Stimulated activated memory B cell treated with anti-CD40 and anti-IgM and Interleukin-4, amounts not matched to agents 10 μg/mL and 1 μg/mL and 100 μg/mL, for 72 hours (primary cell): ENCODE measurements at places on chromosomes 4 and X.
A peak's percentile ranks its signal among the peaks of the same experiment; 100 is the strongest.

GRCh38 chr4:1008840-1009541 lies 2.4 kb upstream of the FGFRL1 start:
- H3K27me3 ChIP-seq, result peaks cover 55% of the 10 kb centered on the region
- ATAC-seq, result peak; percentile 2
- no peak overlapping the region for H3K27ac ChIP-seq
- H3K36me3 ChIP-seq, result no peaks in the 10 kb centered on the region

GRCh38 chr4:13654162-13654797 lies 26.8 kb upstream of the BOD1L1 start:
- H3K4me1 ChIP-seq, result peaks cover 21% of the 10 kb centered on the region
- H3K27ac ChIP-seq, result no peak overlapping the region
- ATAC-seq, result peak; percentile 92

GRCh38 chr4:52069571-52069970 lies 18.5 kb downstream of the SPATA18 start:
- H3K4me1 ChIP-seq, result no peaks in the 10 kb centered on the region
- no peak overlapping the region for H3K4me3 ChIP-seq
- no peak for ATAC-seq
- no peaks in the 10 kb centered on the region for H3K36me3 ChIP-seq

GRCh38 chr4:114209584-114209983 lies 230.1 kb upstream of the ARSJ start:
- H3K4me3 ChIP-seq, result no peak overlapping the region
- H3K36me3 ChIP-seq, result no peaks in the 10 kb centered on the region
- H3K27me3 ChIP-seq, result no peaks in the 10 kb centered on the region
- no peak overlapping the region for H3K27ac ChIP-seq
- ATAC-seq, result no peak
- H3K4me1 ChIP-seq, result no peaks in the 10 kb centered on the region

DNA sequence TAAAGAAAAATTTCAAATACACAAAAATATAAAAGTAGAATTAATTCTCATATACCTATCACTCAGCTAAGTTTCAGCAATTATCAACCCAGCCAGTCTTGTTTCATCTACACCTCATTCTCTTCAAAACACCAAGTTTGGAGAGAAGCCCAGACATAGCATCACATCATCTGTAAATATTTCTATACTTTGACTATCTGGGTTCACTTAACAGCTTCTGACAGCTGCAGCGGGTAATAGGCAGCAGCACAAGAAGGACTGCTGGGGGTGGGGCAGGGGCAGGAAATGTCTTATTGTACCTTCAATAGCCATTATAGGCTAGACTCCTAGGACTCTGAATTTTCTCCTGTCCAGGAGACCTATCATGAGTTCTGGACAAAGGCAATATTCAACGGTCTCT lies 54.1 kb downstream of the PHF8 start:
- peaks cover 41% of the 10 kb centered on the region for H3K36me3 ChIP-seq
- H3K27ac ChIP-seq, result no peak overlapping the region
- ATAC-seq, result no peak
- H3K4me3 ChIP-seq, result no peak overlapping the region
- no peaks in the 10 kb centered on the region for H3K4me1 ChIP-seq

GRCh38 chr4:8310306-8310705 lies 40.8 kb downstream of the HTRA3 start:
- no peak for ATAC-seq
- H3K4me3 ChIP-seq, result no peak overlapping the region
- no peaks in the 10 kb centered on the region for H3K36me3 ChIP-seq
- H3K27ac ChIP-seq, result no peak overlapping the region

GRCh38 chrX:48854898-48855297 lies 19.5 kb upstream of the PCSK1N start:
- no peak overlapping the region for H3K27ac ChIP-seq
- no peaks in the 10 kb centered on the region for H3K36me3 ChIP-seq
- H3K4me1 ChIP-seq, result peaks cover 8% of the 10 kb centered on the region

DNA sequence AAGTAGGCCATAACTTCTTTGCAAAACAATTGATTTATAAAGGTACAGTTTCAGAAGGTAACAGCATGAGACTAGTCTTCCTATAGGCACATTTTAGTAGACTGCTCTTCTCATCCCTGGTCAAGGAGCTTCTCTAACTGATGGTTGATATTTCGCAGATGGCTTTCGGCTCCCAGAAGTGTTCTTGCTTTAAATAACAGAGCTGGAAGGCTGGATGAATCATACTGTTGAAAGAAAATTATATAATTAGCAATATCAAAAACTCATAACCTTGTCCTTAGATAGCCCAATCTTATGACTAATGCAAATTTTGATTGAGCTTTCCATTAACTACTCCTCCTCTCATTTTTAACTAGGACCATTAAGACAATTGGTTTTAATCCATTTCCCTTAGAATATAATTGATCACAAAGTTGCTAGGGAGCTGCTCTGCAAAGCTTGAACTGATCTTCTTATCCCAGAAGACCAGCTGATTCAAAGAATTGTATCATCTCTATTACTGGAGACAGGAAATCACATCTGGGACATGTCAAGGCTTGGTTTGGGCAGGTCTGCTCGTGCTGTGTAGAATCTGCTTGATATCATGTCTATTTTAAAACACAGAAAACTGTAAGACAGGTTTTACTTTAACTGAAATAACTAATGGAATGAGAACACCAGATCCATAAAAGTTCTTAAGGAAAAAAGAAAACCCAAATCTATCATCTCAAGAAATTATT lies 38.6 kb downstream of the CENPU start:
- no peaks in the 10 kb centered on the region for H3K27me3 ChIP-seq
- no peaks in the 10 kb centered on the region for H3K4me1 ChIP-seq
- no peak for ATAC-seq
- H3K27ac ChIP-seq, result no peak overlapping the region
- H3K4me3 ChIP-seq, result no peak overlapping the region
- H3K36me3 ChIP-seq, result peaks cover 21% of the 10 kb centered on the region

GRCh38 chrX:47458528-47458927 lies 24.5 kb downstream of the ZNF41 start:
- peaks cover 67% of the 10 kb centered on the region for H3K36me3 ChIP-seq
- no peaks in the 10 kb centered on the region for H3K27me3 ChIP-seq
- peaks cover 9% of the 10 kb centered on the region for H3K4me1 ChIP-seq
- H3K27ac ChIP-seq, result no peak overlapping the region

DNA sequence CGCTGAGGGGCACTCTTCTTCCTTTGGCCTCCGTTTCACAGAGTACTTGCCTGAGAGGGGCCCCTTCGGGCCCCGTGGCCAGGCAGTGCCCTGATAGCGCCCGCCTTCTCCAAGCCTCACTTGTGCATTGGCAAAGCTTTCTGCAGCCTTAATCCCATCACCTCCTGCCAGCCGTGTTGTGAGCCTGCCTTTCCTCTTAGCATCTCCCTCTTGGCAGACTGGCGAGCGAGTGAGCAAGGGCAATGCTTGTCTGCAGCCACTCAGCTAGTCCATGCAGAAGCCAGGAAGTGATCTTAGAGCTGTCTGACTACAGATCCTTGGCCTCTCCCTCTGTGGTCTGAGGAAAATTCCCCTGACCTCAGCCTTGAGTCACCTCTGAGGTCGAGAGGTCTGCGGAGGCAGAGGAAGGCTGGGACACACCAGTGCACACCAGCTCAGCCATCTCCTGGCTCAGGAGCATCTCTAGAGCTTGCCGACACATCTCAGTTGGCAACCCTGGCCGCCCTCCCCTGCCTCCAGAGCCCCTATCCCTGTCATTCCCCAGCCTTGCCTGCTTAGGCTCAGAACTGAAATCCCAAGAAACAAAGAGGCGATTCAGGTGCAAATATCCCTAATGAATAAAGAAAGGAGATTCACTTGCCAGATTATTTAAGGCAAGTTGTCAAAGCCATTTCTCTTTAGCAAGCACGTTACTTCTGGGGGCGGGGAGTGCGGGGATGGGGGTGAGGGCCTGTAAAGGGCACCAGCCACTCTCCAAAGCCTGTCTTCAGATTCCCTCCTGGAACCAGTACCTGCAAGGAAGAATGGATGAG lies 143.5 kb upstream of the MAMLD1 start:
- peak; percentile 64 for ATAC-seq
- no peak overlapping the region for H3K27ac ChIP-seq
- H3K4me3 ChIP-seq, result no peak overlapping the region
- H3K36me3 ChIP-seq, result no peaks in the 10 kb centered on the region

GRCh38 chr4:38333219-38333618 lies 330.8 kb upstream of the KLF3 start:
- no peak overlapping the region for H3K4me3 ChIP-seq
- H3K36me3 ChIP-seq, result peaks cover 8% of the 10 kb centered on the region
- ATAC-seq, result no peak
- peaks cover 16% of the 10 kb centered on the region for H3K4me1 ChIP-seq
- H3K27ac ChIP-seq, result no peak overlapping the region
- peaks cover 28% of the 10 kb centered on the region for H3K27me3 ChIP-seq

GRCh38 chrX:13397878-13398818 lies 78.3 kb upstream of the ATXN3L start:
- no peak overlapping the region for H3K27ac ChIP-seq
- H3K4me1 ChIP-seq, result peaks cover 12% of the 10 kb centered on the region
- ATAC-seq, result no peak
- H3K4me3 ChIP-seq, result no peak overlapping the region
- H3K27me3 ChIP-seq, result no peaks in the 10 kb centered on the region

DNA sequence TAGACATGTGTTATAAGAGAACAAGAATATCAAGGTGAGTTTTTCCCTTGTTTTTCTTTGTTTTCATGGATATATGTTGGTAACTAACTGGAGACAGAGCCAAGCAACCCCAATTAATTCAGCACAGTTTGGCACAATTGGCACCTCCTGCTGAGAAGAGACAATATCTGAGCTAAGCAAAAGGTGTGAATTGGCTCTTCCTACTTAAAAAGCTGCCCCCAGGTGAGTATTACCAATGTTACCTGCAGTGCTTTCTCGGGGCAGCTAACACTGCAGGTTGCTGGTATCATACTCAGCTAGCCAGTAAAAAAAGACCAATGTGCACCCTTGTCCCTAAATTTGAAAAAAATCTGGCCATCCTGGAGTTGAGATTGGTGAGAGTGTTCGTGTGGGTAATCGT lies 871.2 kb upstream of the TENM3 start:
- no peaks in the 10 kb centered on the region for H3K27me3 ChIP-seq
- no peak overlapping the region for H3K4me3 ChIP-seq
- H3K4me1 ChIP-seq, result no peaks in the 10 kb centered on the region
- H3K36me3 ChIP-seq, result no peaks in the 10 kb centered on the region
- H3K27ac ChIP-seq, result no peak overlapping the region

DNA sequence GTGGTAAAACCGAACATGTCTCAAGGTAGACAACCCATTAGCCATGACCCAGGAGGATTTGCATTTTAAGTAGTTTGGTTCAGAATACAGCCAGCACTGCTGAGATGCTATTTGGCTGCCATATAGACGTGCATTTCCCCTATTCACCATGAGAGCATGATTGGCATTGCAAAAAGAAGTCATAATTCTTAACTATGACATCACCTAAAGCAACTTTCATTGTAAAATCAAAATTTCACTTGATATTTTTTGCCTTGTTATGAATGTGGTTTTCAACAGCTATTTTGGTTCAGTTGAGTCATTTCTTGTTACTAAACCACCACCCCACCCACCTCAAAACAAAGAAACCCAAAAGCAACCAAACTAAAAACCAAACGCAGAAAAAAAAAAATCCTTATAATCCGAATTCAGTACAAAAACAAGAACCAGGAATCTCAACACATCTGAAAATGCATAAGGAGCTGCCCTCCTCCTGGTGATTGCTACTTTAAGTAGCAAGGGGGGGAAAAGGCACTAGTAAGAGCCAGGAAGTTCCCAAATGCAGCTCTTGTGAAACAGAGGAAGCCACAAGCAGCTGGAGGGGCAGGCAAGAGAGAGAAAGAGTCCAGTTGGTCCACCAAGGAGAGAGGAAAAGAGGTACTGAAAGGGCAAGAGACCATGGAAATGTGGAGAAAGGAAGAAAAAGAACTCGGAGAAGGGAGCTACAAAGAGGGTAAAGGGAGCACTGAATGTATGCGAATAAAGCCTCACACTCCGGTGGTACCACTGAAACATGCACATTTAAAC lies 3.1 kb downstream of the SLITRK4 start:
- H3K36me3 ChIP-seq, result no peaks in the 10 kb centered on the region
- no peak overlapping the region for H3K27ac ChIP-seq
- H3K4me1 ChIP-seq, result no peaks in the 10 kb centered on the region

- H3K4me3 ChIP-seq, result no peak overlapping the region
- no peaks in the 10 kb centered on the region for H3K4me1 ChIP-seq
- H3K27me3 ChIP-seq, result no peaks in the 10 kb centered on the region
- no peak overlapping the region for H3K27ac ChIP-seq
- H3K36me3 ChIP-seq, result no peaks in the 10 kb centered on the region
- no peak for ATAC-seq
Observed at GRCh38 chr4:24105327-24106038, 215.6 kb upstream of the PPARGC1A start.

DNA sequence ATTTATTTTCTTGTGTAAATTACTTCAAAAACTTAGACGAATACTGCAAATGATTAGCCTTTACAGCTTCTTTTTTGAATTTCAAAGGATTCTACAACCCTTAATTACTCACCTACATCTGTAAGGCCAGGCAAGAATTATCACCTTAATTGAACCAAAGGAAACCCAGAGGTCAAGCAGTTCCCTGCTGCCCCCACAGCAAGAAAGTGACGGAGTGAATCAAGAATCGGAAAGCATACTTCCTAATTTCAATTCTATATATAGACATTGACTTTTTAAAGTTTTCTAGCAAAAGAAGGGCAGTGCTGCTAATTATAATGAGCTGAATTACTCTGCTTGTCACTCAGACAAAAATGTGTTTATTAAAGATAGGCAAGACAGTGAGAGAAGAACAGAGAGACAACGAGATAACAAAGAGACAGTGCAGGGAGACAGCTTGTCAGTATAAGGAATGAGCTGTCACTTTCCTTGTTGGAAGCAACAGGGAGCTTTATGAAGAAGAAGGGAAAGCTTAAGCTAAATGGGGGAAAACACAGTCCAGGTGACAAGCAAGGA lies 47.5 kb upstream of the SPANXN4 start:
- H3K4me1 ChIP-seq, result peaks cover 14% of the 10 kb centered on the region
- no peaks in the 10 kb centered on the region for H3K36me3 ChIP-seq
- H3K4me3 ChIP-seq, result peak overlapping the region; percentile 62
- no peaks in the 10 kb centered on the region for H3K27me3 ChIP-seq
- ATAC-seq, result peak; percentile 69

DNA sequence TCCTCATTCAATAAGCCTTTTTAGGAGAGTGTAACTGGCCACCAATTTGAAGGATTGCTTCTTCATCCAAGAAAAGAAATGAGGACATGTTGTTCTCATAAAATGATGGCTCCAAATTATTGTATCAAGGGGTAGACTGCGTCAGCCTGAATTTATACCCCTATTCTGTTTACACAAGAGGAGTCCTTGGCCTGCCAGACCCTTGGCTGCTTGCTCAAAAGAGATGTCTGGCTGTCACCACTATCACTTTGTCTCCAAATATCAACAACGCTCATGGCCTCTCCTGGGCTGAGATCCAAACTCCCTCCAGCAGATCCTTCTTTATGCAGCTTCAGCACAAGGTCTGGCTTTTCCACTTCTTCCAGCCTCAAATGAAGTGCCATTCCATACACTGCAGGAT lies 127.9 kb downstream of the OR13H1 start:
- H3K4me1 ChIP-seq, result no peaks in the 10 kb centered on the region
- ATAC-seq, result no peak
- no peak overlapping the region for H3K4me3 ChIP-seq
- no peaks in the 10 kb centered on the region for H3K27me3 ChIP-seq
- no peak overlapping the region for H3K27ac ChIP-seq
- H3K36me3 ChIP-seq, result no peaks in the 10 kb centered on the region

- no peaks in the 10 kb centered on the region for H3K27me3 ChIP-seq
- no peak overlapping the region for H3K27ac ChIP-seq
- H3K36me3 ChIP-seq, result no peaks in the 10 kb centered on the region
- H3K4me1 ChIP-seq, result no peaks in the 10 kb centered on the region
Observed at GRCh38 chr4:56139241-56139827, 190.6 kb downstream of the CEP135 start.

GRCh38 chrX:77162777-77163176 lies 284.4 kb upstream of the FGF16 start:
- H3K36me3 ChIP-seq, result no peaks in the 10 kb centered on the region
- no peaks in the 10 kb centered on the region for H3K27me3 ChIP-seq
- no peak for ATAC-seq
- H3K4me1 ChIP-seq, result no peaks in the 10 kb centered on the region
